ENCODE measurements at places on chromosomes 1 and 21. TPM values are rescaled to one million over a fixed set of nuclear protein-coding genes. Genes with fewer than 3 reads are reported as not detected.

Gene AVPR1B
- not detected for total RNA-seq

Gene REN
- total RNA-seq: not detected

Gene TTC39A
- not detected for total RNA-seq

Gene LIPI
- not detected for total RNA-seq

DNA sequence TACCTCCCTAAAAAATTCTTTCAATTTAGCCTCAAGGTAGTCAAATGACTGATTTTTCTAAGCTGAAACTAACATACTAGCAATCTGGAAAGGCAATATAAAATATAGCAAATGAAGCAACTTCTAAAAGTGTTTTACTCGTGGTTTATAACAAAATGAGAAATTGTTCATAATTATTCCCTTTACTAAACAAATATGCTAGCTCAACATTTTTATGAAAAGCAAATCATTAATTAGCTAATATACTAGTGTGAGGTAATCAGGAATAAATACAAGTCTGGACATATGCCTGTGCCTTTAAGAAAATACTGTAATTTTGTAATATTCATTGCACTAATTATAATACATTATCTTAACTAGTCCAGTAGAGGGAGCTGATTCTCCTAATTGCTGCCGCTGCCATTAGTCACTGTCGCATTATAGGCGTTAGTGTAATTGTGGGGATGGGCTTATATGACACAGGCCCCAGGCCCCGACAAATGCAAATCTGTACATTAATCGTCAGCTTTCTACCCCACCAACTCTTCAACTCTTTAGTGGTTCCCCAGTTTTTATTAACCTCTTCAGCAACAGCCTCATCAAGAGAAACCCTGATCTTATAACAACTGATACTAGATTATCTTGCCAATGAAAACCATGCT, 160.9 kb downstream of the GABPA start:
- DNase-seq: no peak

DNA sequence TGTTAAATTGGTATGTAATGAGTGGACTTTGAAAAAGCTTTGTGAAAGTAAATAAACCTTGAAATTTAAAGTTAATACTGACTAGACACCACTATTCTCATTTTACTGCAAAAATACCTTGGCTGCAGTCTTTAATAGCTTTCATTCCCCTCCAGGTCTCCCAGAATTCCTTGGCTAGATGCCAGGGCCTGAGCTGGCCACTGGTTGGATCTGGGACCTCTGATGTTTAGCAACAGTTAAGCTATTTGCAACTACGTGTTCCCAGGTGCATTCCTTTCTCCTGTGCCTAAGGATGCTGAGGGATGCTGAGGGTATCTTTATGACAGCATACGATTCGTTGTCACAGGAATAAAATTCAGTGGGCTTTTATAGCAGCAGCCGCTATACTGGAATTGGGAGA, 938.7 kb downstream of the TTLL7 start:
- DNase-seq: no peak

DNA sequence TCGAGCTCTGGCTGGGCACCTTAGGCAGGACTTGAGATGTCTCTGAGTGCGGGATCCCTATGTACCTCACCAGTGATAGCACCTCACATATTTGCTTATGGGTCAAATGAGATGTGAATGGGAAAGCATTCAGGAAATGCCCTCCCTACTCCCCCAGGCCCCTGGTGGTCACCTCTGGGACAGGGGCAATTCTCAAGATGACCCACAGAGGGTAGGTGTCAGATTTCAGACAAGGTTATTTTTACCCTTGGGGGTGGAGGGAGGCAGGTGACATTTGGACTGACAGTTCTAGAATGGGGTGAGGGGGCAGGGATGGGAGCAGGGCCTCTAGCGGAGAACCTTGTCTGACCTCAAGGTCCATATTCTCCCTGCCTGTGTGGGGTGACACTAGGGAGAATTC, 27.1 kb downstream of the ACOT11 start:
- no peak for DNase-seq

DNA sequence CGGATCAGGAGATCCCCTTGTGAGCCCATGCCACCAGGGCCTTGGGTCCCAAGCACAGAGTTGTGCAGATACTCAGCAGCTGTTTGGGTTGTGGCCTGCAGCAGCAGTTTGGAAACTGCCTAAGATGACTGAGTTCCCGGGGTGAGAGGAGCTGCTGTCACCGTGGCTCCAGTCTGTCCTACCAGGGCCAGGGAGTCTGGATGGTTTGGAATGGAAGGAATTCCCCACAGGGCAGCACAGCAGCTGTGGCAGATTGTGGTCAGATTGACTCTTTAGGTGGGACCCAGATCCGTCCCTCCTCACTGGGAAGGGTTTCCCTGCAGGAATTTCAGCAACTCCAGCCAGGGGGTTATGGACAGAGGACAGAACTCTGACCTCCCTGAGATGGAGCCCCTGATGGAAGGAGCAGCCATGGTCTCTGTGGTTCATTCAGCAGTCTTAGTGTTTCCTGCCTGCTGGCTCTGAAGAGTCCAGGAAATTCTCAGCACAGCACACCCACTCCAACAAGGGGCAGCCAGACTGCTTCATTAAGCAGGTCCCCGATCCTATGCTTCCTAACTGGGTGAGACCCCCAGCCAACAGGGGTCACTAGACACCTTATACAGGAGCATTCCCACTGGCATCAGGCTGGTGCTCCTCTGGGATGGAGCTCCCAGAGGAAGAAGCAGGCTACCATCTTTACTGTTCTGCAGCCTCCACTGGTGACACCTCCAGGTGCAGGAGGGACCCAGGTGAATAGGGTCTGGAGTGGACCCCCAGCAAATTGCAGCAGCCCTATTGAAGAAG, 51.5 kb upstream of the TNFSF4 start:
- no peak for DNase-seq

DNA sequence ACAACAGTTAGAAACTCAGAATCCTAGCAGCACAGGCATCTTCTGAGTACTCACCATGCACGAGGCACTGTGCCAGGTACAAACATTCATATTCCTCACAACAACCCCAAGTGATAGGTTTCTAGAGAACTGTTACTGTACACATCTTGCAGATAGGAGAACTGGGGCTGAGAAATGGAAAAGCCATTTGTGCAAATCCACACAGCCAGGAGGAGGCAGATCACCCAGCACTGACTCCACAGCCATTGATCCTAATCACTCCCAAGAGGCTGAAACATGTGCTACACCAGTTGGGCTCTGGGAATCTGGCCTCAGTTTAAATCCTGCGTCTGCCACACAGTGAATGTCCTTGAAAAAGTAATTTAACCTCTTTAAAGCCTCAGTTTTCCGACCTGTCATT, 151.0 kb downstream of the ST6GALNAC5 start:
- DNase-seq: no peak
